ENCODE measurements at places on chromosomes 12 and 14.

GRCh38 chr12:76627346-76628135 is 68.0 kb upstream of the OSBPL8 start:
- DNase-seq = no peak

DNA sequence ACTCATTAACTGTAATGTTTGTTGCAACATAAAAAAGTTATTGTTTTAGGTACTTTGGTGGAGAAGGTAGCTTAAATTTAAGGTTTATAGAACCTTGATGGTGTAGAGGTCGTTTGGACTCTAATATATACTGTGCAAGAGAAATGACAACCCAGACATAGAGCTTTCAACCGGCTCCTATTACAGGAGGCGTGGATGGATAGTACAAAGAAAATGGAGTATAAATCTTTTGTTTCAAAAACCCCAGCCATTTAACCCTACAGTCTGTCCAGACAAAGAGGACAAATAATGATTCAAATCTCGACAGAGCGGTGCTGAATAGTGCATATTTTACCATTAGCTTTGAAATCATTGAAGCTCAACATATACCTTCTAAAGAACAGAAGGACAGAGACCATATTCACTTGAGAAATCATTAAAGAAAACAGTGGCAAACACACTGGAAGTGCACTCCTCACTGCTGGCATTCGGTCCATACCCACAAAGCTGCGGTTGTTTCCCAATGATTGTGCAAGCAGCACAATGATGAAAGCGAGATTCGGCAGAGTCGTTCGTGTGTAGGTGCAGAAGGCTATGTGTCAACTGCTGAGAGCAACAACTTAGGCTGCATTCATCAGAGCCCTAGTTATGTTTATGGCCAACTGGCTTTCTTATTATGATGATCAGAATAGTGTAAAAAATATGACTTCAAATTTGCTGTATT is 688.6 kb downstream of the NOVA1 start:
- no peak for DNase-seq

DNA sequence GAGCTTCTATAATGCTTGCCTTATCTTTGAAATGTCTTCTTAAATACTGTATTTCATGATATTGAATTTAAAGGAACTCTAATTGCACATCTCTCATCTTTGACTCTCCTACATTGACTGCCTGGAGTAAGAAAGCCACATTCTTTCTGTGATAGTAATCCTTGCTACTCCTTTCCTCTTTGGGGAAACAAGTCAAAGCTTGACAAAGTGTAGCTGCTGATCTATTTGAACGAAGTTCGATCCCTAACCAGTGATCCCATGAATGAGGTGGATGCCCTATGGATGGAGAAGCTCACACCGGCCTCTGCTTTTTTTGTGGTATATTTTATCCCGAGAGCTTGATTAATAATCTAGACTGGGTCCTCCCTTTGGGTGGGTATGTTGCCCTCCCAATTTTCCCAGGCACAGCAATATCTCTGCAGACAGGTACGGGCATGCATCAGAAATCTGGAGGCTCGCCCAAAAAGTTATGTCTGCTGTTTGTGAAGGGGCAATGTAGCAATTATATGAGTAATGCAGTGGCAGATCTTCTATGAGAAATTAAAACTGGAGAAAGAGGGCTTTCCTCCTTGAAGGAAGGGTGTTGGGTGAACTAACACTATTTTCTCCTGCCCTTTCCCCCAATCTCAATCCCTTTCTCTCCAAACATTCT is 163.0 kb upstream of the FRMD6 start:
- no peak for DNase-seq

DNA sequence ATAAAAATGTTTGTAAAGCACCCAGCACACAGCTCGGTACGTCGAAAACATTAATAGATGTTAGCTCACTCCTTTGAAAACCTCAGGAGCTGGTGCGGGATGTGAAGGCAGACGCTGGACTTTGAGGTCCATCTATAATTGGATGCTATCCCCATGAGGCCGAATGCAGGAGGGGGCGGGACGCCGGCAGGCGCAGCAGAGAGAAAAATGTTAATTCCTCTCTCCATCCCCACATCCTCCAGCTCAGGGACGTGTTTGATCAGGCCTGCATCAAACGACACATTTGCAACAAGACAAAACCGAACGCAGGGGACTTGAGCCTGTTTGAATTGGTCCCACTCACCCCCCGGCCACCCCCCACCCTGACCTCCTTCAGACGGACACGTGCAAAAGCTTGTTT is 231.0 kb downstream of the RBM19 start:
- no peak for DNase-seq

- no peak for DNase-seq
These were observed 219.8 kb downstream of the PTPRO start for GRCh38 chr12:15541996-15542631.

DNA sequence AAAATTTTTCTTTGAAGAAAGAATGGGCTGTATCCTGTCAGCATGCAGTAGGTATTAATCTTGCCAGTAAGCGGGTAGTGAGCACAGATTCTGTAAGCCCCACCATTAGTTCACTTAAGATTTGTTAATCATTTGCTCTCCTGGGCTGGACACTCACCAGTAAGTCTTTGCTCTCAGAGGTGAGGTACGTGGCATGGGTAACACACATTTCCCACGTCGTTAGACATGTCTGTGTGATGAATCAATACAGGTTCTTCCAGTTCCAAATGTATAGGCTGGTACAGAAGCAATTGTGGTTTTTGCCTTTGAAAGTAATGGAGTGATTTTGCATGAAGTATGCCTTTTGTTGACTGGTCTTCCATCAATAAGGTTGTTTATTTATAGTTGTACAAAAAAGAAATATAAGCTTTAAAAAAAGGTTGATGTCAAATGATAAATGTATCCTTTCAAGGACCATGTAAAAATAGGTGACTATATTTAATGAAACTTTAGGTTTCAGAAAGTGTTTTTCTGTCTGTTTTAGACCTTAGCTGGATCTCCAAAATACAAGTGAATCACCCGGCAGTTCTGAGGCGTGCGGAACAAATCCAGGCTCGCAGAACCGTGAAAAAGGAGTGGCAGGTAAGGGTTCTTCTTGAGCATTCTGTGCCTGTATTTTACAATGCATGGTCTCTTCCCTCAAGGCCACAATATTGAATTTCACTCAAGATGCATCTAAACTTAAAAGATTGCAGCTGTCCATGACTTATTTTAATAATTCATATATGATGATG is 45.5 kb downstream of the DERA start:
- no peak for DNase-seq

GRCh38 chr12:130873825-130874224 is 2.0 kb downstream of the RAN start:
- DNase-seq = no peak

DNA sequence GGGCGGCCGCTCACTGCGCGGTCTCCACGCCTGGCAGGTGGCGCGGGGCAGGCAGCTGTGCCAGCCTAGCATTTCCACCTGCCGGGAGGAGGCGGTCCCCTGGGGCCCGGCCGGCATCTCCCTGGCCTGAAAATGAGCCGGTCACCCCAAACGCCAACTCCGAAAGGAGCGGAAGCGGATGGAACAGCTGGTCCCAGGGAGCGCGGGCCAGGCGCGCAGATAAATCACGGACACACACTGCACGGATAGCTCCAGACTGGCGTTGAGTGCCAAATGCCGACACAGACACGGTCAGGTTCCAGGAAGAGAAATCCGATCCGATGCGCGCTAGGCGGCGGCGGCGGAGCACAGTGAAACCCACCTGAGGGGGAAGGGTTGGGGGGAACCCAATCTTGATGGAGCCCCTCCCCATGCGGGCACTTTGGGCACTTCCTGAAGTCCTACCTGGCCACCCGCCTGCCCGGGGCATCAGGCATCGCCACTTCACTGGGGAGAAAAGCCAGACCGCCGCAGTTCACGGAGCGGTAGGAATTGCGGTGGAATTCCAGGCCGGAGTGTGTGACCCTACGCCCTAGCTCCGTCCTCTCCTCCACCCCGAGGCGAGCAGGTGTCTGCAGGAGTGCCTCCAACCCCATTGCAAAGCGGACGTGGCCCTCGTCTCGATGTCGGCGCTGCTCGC is 624 bp upstream of the PLEKHD1 start:
- DNase-seq = no peak

DNA sequence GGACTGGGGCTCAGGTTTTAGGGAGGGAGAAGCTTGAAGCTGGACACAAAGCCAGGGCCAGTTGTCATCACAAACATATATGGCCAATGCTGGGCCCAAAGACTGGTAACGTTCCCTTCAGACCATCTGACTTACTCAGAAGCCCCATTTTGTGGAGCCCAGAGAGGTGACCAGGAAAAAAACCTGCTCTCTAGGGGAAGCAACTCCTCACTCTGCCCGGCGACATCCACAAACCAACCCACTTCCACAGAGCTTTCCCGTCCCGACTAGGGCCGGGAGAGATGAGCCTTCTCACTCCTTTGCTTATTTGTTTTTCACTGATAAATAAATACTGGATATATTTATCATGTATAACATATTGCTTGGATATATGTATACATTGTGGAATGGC is 180.9 kb upstream of the RTL1 start:
- DNase-seq = no peak

GRCh38 chr12:106601031-106601430 is 18.2 kb downstream of the RFX4 start:
- no peak for DNase-seq

- no peak for DNase-seq
These were observed 39.6 kb downstream of the PPP4R4 start for GRCh38 chr14:94213741-94214140.

- DNase-seq = no peak
These were observed 23.8 kb downstream of the GRIN2B start for GRCh38 chr12:13957576-13957975.

Measured in Panc1 (cell line).